Stimulated activated CD8-positive, alpha-beta memory T cell treated with anti-CD3 and anti-CD28 coated beads, Interleukin-12 subunit alpha, Interleukin-12 subunit beta, amount 100 ng/mL, for 4 hours (primary cell): ENCODE measurements at places on chromosomes 5 and 9.

GRCh38 chr5:139138809-139139208 is 59.4 kb downstream of the SIL1 start:
- no peak for DNase-seq

- DNase-seq = no peak
These were observed 44.4 kb upstream of the DAB2 start for GRCh38 chr5:39469176-39469575.

GRCh38 chr5:115735108-115735998 is 81.1 kb downstream of the CDO1 start:
- DNase-seq = no peak

- DNase-seq = no peak
These were observed 239.5 kb upstream of the MAP3K1 start for GRCh38 chr5:56575821-56576220.

- DNase-seq = no peak
These were observed 639.0 kb upstream of the ACO1 start for GRCh38 chr9:31745468-31745867.

GRCh38 chr5:124665625-124666024 is 80.8 kb downstream of the ZNF608 start:
- no peak for DNase-seq

DNA sequence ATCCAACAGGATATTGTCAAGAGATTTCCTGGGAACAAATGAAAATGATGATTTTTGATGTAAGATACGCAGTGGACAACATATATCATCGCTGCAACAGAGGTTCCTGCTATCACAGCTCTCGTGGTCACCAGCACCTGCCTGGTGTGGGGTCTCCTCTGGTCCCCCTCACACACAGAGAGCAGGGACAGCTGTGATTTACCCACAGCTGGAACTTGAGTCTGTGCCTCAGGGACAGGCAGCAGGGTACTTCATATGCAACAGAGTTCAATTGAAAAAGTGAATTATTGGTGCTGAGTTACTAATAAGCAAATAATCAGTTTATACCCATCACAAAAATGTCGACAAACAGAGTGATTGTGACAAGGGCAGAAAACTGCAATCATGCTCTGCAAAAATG is 93.4 kb downstream of the LMX1B start:
- DNase-seq = no peak

GRCh38 chr9:2299156-2299842 is 284.2 kb downstream of the SMARCA2 start:
- DNase-seq = no peak

DNA sequence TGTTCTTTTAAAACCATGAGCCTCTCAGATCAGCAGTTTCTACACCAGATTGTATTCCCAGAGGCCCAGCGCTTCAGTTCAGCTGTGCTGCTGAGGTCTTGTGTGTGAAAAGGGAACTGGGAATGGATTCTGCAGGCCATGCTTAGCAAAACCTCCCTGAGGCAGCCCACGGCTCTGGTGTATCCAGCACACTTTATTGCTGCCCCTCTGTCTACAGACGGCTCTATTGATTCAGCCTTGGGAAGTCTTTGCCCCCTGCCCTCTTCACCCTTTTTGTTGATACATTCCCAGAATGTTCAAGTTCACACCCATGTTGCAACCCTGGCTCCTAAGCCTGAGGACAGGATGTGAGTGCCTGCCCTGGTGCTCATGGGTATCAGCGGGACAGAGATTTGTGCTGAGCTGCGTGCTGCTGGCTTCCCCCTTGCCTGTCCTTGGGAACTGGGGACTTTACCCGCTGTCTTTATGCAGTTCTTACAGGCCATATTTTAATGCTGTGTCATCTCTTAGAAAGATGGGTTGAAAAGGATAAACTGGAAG is 37.3 kb downstream of the ARHGAP26 start:
- DNase-seq = no peak

DNA sequence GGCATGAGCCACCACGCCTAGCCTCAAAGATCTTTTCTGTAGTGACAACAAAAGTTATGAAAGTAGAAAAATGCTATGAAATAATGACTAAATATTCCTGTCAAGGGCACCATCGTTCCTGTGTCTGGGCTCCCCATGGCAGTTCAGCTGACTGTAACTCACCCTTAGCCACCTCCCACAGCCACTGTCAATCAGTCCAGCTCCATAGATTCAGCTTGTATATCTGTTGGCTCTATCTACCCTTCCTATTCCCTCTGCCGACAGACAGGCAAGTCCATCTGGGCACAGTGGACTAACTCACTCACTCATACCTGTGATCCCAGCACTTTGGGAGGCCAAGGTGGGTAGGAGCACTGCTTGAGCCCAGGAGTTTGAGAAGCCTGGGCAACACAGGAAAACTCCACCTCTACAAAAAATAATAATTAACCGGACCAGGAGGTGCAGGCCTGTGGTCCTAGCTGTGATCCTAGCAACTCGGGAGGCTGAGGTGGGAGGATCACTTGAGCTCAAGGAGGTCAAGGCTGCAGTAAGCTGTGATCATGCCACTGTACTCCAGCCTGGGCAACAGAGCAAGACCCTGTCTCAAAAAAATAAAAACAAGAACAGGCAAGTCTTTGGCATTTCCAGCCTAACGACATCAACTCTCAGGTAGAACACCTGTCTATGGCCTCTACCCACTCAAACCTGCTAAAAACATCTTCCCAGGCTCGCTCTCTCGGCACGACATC is 6.2 kb downstream of the CAMSAP1 start:
- no peak for DNase-seq

DNA sequence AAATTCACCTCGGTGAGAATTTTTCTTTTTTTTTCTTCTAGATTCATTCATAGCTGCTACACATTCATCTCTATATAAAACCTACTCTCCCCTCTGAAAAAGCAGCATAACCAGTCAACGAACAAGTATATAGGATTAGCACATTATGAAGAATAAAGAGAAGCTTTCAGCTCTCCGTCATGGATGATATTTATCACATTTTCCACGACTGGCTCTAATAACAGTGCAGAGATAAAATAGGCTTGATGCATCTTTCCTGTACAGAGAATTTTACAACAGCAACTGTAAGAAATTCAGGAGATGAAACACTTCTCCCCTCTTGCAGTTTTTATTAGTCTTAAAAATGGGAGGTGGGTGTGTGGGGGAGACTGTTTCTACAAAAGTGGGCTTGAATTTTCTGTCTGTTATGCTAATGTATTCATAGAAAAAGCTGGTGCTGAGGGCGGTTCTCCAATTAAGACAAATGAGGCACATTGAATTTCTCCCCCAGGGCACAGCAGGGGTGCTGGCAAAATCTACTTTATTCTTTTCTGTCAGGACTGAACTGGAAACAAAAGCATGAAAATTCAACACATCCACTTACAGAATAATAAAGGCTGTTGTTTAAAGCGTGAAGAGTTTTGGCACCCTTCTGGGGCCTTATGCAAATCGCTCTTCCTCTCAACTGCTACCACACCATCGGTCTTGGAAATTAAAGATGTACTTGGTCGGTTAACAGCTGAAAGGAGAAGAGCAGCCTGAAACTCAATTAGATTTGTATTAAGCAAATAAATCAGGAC is 233.9 kb upstream of the ZNF608 start:
- no peak for DNase-seq

DNA sequence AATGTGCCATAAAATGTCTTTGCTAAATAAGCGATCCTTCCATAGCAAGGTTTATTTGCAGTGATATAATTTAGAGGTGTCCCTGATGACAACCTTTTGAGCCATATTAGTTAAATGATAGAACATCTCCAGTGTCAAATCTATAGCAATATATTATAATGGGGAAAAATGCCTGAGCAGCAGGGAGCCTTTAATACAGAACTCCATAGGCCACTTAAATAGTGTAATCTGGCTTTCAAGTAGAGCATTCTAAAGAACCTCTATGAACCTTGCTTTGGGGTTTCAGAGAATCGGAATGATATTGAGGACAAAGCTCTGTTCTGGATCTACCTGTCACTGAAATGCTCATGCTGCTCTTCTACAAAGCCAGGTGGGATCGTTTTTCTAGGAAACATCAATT is 96.7 kb upstream of the MEF2C start:
- no peak for DNase-seq

DNA sequence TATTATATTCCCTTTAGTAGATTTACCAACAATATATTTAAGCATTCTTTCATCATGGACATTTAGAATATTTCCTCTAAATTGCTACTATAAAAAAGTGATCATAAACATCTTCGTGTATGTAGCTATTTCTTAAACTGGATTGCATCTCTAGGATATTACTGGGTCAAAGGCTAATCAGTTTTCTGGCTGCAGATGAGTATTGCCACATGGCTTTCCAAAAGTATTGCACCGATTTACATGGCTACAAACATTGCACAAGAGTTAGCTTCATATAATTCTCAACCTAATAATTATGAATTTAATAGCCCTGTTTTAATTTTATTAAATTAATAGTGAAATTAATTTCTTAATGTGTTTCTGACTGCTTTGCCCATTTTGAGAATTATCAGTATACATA is 183.4 kb downstream of the DMRT2 start:
- no peak for DNase-seq

DNA sequence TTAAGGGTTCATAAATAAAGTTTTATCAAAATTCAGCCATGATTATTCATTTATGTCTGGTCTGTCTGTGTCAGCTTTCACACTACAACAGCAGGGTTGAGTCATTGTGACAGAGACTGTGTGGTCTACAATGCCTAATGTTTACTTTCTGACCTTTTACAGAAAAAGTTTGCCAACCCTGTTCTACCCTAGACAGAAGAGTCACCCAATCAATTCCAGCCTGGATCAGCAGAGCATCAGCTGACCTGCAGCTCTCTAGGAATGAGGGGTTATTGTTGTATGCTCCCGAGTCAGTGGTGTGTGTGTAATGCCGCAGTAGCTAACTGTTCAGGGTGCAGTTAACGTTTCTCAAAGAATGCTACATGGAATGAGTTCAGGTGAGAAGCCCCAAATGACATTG is 87.3 kb downstream of the HRH2 start:
- DNase-seq = no peak

GRCh38 chr5:7473668-7474215 is 77.8 kb downstream of the ADCY2 start:
- no peak for DNase-seq

- DNase-seq = no peak
These were observed 16.8 kb upstream of the RAB14 start for GRCh38 chr9:121218357-121219027.

- no peak for DNase-seq
These were observed 342.1 kb upstream of the NUDT12 start for GRCh38 chr5:103904651-103905050.

DNA sequence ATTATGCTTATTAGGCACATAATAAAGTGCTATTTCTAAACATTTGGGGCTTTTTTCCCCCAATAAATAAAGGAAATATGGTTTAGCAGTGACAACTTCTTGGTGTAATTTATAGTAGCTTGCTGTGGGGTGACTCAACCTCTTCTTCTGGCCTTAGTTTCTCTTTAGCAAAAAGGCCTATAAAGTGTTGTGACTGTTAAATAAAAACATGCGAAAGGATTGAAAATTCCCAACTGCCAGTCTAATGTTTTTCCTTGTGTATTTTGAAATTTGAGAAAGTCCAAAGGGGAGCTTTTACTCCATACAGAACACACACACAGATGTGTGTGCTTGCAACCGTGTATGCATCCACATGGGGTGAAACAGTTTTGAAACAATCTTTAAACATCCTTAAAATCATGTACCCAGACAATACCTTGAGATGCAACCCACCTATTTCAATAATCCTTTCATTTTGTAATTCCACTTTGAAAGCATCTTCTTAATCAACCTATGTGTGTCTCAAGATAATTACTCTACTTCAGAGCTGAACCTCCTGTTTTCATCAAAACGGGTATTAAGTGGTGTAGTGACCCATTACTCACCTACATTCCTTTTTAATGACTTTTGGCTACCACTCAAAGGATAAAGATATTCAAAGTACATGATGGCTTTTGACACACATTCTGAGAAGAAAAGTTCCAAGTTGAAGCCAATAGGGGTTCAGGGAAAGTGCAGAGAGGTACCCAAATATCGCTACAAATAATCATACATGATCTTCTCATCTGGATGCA is 123.8 kb downstream of the DROSHA start:
- no peak for DNase-seq

DNA sequence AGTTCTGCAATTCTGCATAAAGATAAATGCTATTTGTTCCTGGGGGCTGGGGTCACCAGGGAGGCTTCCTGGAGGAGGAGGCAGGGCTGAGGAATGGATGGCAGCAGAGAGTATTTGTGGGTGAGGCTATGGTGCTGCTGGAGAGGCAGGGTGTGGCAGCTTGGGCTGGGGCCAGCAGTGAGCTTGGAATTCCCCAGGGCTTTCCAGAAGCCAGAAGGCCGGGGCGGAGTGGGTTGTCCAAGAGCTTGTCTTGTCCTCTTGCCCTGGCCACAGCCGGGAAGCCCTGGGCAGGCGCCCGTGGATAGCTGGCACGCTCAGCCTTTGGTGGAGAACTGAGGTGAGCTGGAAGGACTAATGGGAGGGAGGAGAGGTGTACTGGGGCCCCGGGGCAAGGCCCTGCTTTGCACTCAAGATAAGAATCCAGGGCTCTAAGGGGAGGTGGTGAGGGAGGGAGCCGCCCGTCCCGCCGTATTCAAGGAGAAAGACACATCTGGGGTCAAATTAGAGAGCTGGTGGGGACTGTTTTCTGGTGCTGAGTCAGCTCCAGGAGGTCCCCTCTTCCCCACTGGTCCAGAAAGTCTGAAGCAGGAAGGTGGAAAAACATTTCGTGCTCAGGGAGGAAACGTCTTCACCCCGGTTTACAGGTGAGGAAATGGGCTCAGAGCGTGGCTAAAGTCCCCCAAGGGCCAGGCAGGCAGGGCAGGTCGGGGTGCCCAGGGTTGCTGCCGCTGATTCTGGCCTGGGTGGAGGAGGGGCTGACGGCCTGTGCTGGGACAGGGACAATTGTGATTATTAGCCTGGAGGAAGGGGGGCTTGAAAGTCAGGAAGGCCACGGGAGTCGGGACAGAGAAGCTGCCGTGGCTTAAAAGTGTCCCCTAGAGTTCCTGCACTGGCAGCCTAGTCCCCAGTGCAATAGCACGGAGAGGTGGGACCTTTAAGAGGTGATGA is 26.9 kb upstream of the CNOT6 start:
- no peak for DNase-seq

DNA sequence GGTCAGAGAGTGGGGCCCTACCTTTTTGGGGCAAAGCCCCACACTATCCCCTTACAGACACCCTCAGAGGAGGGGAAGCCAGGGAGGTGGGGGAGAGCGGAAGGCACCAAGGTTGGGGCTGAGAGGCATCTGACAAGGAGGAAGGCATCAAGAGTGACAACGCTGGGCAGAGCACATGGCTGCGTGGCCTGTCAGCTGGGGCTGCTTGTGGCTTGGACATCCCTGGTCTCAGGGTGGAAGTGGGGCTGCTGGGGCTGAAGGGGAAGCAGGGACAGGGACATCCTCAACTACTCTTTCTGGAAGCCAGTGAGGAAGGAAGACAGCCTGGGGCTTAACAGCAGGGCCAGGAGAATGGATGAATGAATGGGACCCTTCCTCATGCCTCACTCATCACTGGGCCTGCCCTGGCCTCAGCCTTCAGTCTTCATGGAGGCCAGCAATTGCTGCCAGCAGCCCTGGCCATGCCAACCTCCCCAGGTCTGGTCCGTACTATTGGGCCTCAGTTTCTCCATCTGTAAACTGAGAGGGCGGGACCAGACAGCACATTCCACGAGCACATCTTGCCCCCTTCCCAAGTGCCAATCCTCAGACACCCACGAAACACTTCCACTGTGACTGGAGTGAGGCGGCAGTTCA is 993 bp upstream of the RALGDS start:
- no peak for DNase-seq

GRCh38 chr5:101878190-101878589 is 417.9 kb downstream of the SLCO4C1 start:
- no peak for DNase-seq
